ENCODE measurements at places on chromosomes 7 and 10.
A peak's percentile ranks its signal among the peaks of the same experiment; 100 is the strongest.

- DNase-seq: no peak
Measured at GRCh38 chr7:66162622-66163021, 42.5 kb upstream of the TPST1 start.

DNA sequence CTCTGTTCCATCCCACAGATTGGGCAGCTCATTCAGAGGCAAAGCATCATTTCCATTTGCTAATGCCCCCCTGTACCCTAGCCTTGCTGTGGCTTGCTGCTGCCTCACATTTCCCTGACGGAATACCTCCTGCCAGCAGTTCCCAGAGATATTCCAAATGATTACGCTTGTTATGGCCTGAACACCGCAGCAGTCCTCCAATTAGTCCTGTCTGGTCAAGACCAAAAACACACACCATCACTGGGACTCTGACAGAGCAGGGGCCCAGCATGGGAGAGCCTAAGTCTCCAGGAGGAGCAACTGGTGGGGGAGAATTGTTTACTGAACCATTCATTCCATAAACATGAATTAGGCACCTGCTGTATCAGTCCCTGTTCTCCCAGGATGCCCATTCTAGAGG is 6.1 kb downstream of the OGDHL start:
- no peak for DNase-seq

- DNase-seq: no peak
Measured at GRCh38 chr7:123616223-123616622, 14.6 kb downstream of the ASB15 start.

- no peak for DNase-seq
Measured at GRCh38 chr7:75662579-75663301, 76.0 kb downstream of the HIP1 start.

- DNase-seq: no peak
Measured at GRCh38 chr7:42590771-42591310, 321.0 kb downstream of the C7orf25 start.

DNA sequence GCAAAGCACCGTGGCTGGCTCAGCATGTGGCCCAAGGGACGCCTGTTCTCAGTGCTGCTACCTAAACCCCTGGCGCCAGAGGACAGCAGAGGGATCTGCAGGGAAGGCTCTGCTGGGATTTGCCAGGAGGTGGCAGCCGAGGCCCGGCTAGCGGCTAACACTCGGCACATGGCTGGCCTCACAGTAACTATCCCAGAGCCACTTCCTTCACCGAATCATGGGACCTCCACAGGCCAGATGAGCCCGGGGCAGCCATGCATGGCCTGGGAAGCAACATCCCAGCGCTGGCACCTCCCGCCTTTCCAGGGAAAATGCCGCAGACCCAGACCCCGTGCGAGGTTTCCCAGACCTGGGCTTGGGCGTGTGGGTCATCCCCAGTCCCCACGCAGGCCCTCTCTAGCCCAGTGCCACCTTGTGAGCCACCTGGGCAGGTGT is 36.4 kb downstream of the DPYSL4 start:
- DNase-seq: peak; percentile 56

GRCh38 chr10:74500816-74501215 is 325.6 kb upstream of the KAT6B start:
- DNase-seq: no peak

DNA sequence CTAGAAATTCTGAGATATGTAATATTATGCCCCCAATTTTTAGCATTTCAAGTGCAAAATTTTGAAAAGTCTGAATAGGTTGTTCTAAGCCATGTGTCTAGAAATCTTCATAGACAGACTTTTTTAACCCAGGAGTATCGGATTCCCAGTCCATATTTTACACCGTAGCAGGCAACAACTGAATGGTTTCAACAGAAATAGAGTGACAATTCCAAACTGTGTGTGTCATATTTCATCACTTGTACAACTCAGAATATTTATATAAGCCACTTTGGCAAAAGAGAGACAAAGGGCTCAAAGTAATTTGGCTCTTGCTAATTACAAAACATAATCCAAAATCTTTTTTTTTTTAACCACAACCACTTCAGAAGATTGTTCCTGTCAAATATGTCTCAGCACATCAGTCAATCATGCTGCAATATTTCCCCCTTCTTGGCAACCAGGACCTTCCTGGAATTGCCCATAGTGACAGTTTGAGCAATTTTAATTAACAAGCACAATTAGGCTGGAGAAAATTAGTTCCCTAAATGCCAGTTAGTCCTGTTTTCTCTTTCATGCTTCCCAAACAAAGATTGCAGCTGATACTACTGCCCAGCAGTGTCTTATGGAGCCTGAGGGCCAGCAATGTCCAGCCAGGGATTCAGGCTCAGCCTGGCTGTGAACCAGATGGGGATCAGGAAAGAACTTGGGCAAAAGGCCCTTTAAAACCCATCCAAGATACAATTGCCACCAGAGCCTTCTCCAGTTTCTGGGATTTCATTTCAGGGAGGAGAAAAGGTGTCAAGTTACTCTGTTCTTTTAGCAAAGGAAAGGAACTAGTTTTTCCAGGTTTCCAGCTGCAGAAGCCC is 533.3 kb upstream of the GHITM start:
- no peak for DNase-seq

DNA sequence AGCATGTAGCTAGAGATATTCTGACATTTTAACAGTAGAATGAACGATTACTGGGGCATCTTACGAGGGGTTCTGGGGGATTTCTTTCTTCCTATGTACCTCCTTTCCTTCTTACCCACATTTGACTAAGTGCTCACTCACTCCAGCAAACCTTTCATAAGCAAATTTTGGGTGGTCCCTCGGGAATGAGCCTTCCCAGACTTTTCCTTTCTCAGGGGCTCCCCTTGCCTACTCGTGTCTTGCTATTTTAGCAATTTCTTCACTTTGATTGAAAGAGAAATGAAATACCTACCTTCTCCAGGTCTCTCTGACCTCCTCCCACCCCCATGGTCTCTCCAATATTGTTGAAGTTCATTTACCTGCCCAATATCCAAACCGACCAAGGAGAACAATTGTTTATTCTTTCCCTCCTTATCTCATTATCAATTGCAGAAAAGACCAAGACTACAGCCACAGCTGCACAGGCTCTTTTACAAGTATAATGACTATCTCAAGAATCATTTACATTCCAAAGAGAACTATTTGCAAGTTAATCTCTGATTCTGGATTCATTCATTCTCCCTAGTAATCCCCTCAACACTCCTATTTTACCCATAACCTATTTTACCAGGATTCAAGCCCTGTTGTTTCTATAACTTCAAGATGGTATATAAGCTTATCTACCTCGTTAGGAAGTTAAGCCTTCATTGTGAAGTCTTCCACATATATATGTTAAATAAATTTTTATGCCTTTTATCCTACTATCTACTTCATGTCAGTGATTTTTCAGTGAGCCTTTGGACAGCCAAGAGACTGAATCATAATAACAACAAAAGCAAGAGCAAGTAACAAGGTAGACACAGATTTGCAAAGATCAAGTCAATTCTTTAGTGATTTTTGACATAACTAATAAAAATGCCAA is 480.6 kb downstream of the IPMK start:
- no peak for DNase-seq

Data from stromal cell of bone marrow (primary cell).